ENCODE measurements at places on chromosomes 11 and 22. TPM values are rescaled to one million over a fixed set of nuclear protein-coding genes. Genes with fewer than 3 reads are reported as not detected.

GRCh38 chr22:39622881-39623367, 52.4 kb downstream of the CACNA1I start:
- no peaks in the 10 kb centered on the region for H3K36me3 ChIP-seq
- peak; percentile 73 for DNase-seq
- no peak overlapping the region for H3K4me3 ChIP-seq
- H3K27me3 ChIP-seq: no peaks in the 10 kb centered on the region

APOL6 gene
- 37.7 TPM for total RNA-seq

GRCh38 chr11:20407344-20407743, 19.8 kb downstream of the PRMT3 start:
- no peak overlapping the region for H3K27ac ChIP-seq
- no peak overlapping the region for H3K4me3 ChIP-seq
- peaks cover 32% of the 10 kb centered on the region for H3K36me3 ChIP-seq
- H3K4me1 ChIP-seq: no peaks in the 10 kb centered on the region
- no peak for DNase-seq

GRCh38 chr11:130881475-130882137, 34.7 kb downstream of the SNX19 start:
- H3K36me3 ChIP-seq: peaks cover 86% of the 10 kb centered on the region
- no peak overlapping the region for H3K4me3 ChIP-seq
- no peaks in the 10 kb centered on the region for H3K4me1 ChIP-seq
- H3K27ac ChIP-seq: no peak overlapping the region

INSC gene
- total RNA-seq: not detected

Measured in naive thymus-derived CD4-positive, alpha-beta T cell (primary cell).